ENCODE measurements at places on chromosomes 3 and 15. TPM values are rescaled to one million over a fixed set of nuclear protein-coding genes. Genes with fewer than 3 reads are reported as not detected.

The LDHAL6B gene
- total RNA-seq: not detected

The PLXNA1 gene
- total RNA-seq: 15.4 TPM

The GASK1A gene
- total RNA-seq: 2.5 TPM

The RARRES1 gene
- total RNA-seq: 63.5 TPM

The GOLGA8S gene
- 0.09 TPM for total RNA-seq

The GAP43 gene
- total RNA-seq: 0.61 TPM

The COPS2 gene
- 48.1 TPM for total RNA-seq

The NOX5 gene
- total RNA-seq: 0.12 TPM

The WDR93 gene
- not detected for total RNA-seq

The SLC28A1 gene
- total RNA-seq: not detected

The SLC9A9 gene
- 2.7 TPM for total RNA-seq

The CLEC3B gene
- 13.7 TPM for total RNA-seq

The GOLGA8R gene
- 1.2 TPM for total RNA-seq
